Immature natural killer cell (primary cell): ENCODE measurements at places on chromosomes 1 and 21. TPM values are rescaled to one million over a fixed set of nuclear protein-coding genes. Genes with fewer than 3 reads are reported as not detected.

DNA sequence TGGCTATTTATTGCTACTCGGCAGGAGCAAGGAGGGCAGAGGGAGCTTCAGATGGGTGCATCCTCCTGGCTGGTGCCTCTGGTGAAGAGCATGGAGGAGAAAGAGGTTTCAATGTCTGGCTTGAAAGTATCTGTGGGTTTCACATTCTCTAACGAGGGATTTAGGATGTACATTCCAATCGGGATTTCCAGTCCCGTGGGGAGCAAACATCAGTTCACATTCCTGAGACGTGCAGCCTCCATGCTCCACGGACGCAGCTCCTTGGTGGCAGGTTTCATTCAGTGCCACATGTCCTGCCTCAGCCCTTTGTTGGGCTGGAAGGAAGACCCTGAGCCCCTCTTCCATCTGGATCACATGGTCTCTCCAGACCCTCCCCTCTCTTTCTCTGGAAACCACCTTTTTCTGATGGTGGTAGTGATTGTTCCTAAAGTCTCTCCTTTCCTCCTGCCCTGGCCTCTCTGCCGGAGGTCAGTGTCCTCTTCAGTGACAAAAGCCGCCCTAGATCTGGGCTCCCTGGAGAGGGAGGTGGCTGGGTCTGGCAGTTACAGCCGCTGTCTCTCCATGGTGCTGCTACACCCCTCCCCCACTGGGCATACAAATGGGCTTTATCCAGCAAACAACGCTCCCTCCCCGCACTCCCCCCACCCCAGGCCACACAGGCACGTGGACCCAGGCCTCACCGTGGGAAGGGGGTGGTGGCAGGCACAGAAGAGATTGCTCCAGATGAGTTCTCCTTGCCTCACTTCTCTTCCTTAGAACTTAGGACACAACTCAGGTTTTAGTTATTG, 826 bp upstream of the CA14 start:
- DNase-seq, result no peak

GRCh38 chr1:247430434-247430833, 14.5 kb downstream of the NLRP3 start:
- DNase-seq, result no peak

FCRL4 gene
- polyA plus RNA-seq, result not detected

DNA sequence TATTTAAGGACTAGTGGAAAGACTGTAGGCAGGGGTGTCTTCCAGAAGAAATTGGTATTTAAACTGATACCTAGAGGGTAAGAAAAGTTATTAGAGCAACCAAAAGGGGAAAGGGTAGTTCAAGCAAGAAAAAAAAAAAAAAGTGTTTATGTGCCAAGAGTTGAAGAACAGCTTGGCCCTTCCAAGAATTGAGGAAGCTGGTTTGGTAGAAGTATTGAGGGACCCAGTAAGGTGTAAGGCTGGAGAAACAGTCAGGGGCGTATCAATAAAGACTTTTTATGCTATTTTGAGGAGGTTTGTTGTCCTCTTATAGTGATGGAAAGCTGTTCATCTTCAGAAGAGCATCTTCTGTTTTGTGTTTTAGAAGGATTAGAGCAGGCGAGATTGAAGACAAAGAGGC, 108.3 kb downstream of the PTPRC start:
- DNase-seq, result no peak

ESPN gene
- not detected for polyA plus RNA-seq

DNA sequence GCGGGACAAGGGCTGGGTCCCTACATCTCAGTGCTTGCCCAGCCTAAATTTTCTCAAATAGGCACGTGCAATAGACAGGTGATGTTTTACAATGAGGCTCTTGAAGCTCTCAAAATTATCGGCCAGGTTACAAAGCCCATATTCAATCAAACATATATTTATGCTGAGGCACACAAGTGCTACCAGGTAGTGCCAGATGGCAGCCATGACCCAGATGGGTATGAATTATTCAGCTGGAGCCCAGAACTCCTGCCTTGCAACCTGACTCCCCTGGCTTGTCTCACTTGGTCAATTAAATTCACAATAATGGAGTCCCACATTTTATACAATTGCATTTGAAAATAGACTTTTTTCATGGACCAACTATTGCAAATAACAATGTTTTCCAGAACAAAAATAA, 12.3 kb upstream of the ADAM30 start:
- DNase-seq, result no peak

DNA sequence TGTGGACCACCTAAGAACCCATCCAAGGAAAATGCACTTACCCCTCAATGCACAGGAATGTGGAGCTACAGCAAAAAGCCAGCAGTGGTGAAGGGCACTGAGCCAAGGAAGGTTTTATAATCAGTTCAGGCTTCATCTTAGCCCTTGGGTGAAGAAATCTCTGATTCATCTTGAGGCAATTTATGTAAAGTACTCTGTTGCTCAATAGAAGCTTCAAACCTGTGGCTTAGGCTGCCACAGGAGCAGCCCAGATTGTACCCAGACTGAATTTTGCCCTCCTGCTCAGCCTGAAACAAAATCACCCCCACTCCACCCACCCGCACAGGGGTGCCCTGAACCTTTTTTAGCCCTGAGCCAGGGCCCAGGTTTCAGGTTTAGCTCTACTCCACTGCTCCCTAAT, at the start of gene S100A12:
TSS of gene S100A12 (minus strand) at position 111 of the 400 bp plus-strand sequence. CDS start 1,029 bp downstream, outside the sequence.
- no peak for DNase-seq

CD1B gene
- 0.62 TPM for polyA plus RNA-seq

- DNase-seq, result no peak
Observed at GRCh38 chr1:111990026-111990877, 784 bp upstream of the KCND3 start.

GRCh38 chr1:115496904-115497527, 144.8 kb upstream of the VANGL1 start:
- DNase-seq, result no peak

CRYAA gene
- polyA plus RNA-seq, result not detected

- DNase-seq, result no peak
Observed at GRCh38 chr1:175562452-175562851, 180.9 kb downstream of the TNR start.

DNA sequence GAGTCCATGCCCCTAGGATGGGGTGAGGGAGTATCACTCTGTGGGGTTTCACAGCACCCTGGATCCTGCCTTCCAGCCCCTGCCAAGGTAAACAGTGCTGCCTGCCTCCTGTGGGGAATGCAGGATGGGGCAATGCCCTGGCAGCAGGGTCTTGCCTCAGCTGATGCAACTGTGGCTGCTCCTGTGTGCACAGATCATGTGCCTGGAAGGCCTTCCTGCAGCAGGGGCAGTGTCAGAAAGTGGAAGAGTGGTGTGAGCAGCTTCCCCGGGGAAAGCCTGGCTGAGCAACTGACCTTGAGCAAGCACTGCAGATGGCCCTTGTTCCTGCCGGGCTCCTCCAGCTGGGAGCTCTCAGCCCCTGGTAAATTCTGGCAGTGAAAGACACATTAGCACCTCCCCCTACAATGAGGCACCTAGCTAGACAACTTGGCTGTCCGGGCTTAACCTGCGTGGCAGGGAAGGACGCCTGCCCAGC, 9.9 kb downstream of the TOR3A start:
- DNase-seq, result no peak

DNA sequence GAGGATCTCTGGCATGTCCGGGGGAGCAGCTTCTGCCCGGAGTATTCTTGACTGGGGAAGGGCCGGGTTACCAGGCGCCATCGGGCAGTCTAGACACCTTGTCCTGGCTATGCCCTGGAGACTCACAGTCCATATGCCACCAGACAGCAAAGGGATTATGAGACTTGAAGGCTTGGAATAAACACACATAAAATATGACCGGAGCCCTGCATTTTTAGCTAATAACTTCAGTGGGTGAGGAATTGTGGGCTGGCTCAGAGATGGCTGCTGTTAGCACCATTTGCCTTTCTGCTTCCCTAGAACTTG, 15.5 kb downstream of the NTPCR start:
- no peak for DNase-seq

- DNase-seq, result no peak
Observed at GRCh38 chr1:13832536-13832935, 132.5 kb downstream of the PRDM2 start.

DNA sequence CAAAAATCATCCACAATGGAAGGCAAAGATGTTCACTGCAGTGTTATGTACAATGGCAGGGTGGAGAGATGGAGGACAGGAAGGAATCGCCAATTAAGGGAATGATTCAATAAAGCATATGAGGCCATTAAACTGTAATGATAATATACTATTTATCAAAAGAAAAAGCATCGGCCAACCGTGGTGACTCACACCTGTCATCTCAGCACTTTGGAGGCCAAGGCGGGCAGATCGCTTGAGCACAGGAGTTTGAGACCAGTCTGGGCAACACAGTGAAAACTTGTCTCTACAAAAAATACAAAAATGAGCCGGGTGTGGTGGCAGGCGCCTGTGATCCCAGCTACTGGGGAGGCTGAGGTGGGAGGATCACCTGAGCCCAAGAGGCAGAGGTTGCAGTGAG, 89.1 kb downstream of the SSBP3 start:
- no peak for DNase-seq

GRCh38 chr1:220787069-220787619, 431 bp downstream of the MTARC1 start:
- no peak for DNase-seq

TLR5 gene
- polyA plus RNA-seq, result 0.80 TPM

- no peak for DNase-seq
Observed at GRCh38 chr1:119634016-119634415, 14.1 kb downstream of the ZNF697 start.

- peak; percentile 63 for DNase-seq
Observed at GRCh38 chr21:32403201-32403777, 9.2 kb upstream of the EVA1C start.

BCL2L15 gene
- not detected for polyA plus RNA-seq

AUNIP gene
- polyA plus RNA-seq, result not detected

DNA sequence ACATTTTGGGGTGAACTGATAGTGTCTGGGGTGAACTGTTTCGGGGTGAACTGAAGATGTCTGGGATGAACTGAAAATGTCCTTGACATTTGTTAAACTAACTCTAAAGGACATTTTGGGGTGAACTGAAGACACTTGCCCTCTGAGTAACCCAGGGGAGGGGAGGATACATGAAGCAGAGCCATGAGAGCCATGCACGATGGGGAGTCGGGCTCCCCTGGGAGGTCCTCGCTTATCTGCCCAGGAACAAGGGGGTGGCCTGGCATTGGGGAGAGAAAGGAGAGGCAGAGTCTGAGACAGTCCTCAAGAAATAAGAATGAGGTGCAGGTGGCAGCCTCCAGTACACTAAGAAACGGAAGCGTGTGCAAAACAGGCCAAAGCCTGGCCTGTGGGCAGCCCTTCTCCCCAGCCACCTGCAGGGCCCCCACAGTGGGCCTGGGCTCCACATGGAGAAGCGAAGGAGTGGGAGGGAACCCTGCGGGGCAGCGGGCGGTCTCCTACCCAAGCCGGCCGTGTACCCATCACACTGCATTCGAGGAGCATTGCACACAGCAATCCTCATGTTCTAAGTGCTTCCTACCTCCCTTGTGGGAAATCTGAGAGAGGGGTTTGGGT, 24.2 kb downstream of the RSPH1 start:
- no peak for DNase-seq

DNA sequence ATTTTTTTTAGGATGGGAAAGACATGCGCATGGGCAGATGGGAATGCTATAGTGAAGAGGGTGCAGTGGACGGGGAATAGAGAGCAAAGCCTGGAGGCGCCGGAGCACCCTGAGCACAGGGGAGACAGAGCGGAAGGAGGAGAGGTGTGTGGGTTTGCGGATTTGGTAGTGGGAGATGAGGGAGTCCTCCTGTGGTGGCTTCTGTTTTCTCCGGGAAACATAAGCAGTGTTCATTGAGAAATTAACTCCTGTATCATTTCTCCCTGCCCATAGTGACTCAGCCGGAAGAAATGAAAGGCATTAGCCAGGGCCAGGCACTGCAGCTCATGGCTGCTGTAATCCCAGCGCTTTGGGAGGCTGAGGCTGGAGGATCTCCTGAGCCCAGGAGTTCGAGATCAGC, 4.7 kb upstream of the PTPRF start:
- no peak for DNase-seq

GRCh38 chr1:96445302-96445701, 276.3 kb upstream of the PTBP2 start:
- no peak for DNase-seq

WDR77 gene
- 33.6 TPM for polyA plus RNA-seq

GPR153 gene
- polyA plus RNA-seq, result 0.58 TPM

DNA sequence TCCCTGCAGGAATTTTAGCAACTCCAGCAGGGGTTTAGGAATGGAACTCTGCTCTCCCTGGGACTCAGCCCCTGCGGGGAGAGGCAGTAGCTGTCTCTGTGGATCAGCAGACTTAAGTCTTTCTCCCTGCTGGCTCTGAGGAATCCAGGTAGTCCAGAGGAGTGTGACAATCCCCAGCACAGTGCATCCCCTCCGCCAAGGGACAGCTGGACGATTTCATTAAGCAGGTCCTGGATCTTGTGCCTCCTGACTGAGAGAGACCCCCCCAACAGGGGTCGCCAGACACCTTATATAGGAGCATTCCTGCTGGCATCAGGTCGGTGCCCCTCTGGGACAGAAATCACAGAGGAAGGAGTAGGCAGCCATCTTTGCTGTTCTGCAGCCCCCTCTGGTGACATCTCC, 30.6 kb downstream of the AKT3 start:
- no peak for DNase-seq

FCRLA gene
- polyA plus RNA-seq, result 0.36 TPM

UBE2U gene
- not detected for polyA plus RNA-seq

DNA sequence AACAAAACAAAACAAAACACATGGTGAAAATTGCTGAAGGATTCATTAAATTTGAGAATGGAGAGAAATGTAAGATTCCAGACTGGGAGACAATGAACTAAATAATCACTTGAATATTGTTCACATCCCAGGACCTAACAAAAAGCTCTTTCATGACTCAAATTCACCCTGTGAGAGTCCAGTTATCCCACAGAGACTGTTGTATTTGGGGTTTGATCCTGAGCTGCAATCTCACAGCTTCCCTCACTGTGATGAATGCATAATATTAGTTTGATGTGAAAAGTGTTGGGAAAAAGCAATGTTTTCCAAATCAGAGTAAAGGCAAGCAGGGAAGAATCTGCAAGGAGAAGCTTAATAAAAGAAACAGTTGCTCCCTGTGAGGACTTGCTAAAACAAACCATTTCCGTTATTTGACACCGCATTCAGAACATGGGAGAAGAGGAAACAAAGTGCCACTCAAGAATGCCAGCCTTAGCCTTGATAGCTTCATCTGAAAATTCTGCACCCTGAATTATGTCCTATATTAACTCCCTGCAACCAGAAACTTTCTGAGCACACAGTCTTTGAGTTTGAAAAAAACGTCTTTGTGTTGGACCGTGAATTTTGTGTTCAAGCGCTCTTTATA, 208.8 kb downstream of the DAB1 start:
- DNase-seq, result no peak

LCE1B gene
- not detected for polyA plus RNA-seq

DNA sequence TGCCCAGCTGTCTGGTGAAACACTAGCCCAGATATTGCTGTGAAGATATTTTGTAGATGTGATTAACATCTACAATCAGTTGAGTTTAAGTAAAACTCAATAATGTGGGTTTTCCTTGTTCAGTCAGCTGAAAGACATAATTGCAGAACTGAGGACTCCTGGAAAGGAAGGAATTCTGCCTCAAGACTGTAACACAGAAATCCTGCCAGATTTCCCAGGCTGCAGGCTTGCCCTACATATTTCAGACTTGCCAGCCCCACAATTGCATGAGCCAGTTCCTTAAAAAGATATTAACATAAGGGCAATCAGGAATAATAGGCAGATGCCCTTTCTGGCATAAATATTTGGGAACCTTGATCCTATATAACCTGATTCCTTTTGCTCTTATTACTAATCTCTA, 14.2 kb upstream of the NIBAN1 start:
- no peak for DNase-seq

GRCh38 chr21:31470896-31471694, 127.0 kb upstream of the TIAM1 start:
- DNase-seq, result no peak
